ENCODE measurements at places on chromosomes 12 and 14. TPM values are rescaled to one million over a fixed set of nuclear protein-coding genes. Genes with fewer than 3 reads are reported as not detected.
A peak's percentile ranks its signal among the peaks of the same experiment; 100 is the strongest.

- DNase-seq: no peak
Observed at GRCh38 chr12:85350356-85350755, 70.3 kb downstream of the ALX1 start.

- no peak for DNase-seq
Observed at GRCh38 chr12:29053567-29053966, 95.5 kb upstream of the FAR2 start.

- no peak for DNase-seq
Observed at GRCh38 chr14:91284146-91284790, 39.8 kb upstream of the GPR68 start.

GRCh38 chr12:57765698-57766463 lies 997 bp downstream of the CYP27B1 start:
- DNase-seq: peak; percentile 69

The TAS2R7 gene
- total RNA-seq: not detected

- DNase-seq: no peak
Observed at GRCh38 chr12:120200364-120200800, 529 bp downstream of the RPLP0 start.

- no peak for DNase-seq
Observed at GRCh38 chr14:55340482-55340881, 69.3 kb downstream of the FBXO34 start.

DNA sequence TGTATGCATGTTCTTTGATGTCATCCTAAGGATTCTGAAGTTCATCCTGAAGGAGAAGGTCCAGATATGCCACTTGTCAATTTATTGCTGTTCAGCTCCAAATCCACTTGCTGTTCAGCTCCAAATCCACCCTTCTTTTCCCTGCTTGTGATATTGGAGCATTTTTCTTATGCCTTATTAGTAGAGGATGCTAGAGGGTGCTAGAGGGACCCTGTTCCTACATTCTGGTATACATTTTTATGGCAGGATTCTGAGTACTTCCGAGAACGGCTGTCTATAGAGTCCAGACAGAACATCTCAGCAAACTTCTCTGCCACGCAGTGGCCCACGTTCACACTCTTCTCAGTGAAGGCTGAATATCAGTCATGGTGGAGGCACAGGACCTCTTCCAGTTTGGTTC lies 406.7 kb downstream of the NOVA1 start:
- no peak for DNase-seq

All from activated CD4-positive, alpha-beta T cell treated with anti-CD3 and anti-CD28 coated beads, Interleukin-2, amount 10 ng/mL, durations not matched to agents 24 days and 14 days (primary cell).